ENCODE measurements at places on chromosomes 11 and 22. TPM values are rescaled to one million over a fixed set of nuclear protein-coding genes. Genes with fewer than 3 reads are reported as not detected.

The TSSC4 gene
- 51.7 TPM for total RNA-seq

The FOLH1 gene
- total RNA-seq, result not detected

DNA sequence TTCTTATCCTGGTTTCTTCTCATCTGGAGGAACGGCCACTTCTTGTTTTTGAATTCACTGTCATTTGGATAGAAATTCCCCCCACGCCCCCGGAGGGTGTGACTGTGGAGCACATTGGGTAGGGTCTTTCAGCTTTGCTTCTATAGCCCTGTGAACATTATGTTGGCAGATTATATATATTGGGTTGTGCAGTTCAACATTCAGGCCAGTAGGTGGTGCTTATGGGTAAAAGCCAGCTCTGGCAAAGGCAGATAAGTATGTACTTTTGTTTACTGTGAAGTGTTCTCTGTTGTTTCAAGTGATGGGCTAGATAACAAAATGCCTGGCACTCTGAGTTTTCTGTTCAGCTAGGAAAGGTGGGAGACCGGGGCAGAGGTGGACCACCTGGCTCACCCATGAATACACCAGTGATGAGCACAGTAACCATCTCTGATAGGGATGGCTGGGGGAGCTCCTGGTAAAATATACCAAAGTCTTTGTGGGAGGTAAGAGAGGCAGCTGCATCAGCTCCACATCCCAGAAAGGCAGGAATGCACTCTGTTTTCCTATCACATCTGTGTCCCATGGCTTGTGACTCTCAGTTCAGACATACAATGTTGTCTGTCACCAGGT, 1348.2 kb upstream of the RAG2 start:
- no peak for DNase-seq

DNA sequence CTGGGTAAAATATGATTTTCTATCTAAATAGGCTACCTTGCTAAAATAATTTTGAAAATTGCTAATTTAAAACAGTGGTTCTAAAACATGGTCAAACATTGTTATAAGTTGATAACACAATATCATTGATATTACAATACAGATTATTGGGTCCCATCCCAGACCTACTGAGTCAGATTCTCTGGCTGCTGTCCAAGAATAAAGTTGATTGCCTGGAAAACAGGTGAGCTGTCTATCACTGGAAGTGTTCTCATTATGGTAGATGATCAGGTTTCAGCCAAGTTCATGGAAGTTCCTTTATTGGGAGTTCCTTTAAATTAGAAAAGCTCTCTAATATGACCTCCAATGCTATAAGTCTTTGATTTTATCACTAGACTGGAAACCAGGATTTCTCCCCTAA, 52.3 kb downstream of the SC5D start:
- no peak for DNase-seq

GRCh38 chr11:46361283-46362155, 14.3 kb downstream of the DGKZ start:
- no peak for DNase-seq

Measured in naive thymus-derived CD4-positive, alpha-beta T cell (primary cell).